Suprapubic skin (tissue), 4 donors: ENCODE measurements at places on chromosomes 4 and X. TPM values are rescaled to one million over a fixed set of nuclear protein-coding genes. Genes with fewer than 3 reads are reported as not detected.

EDA2R gene
- total RNA-seq, result 0.62 TPM

ATP2B3 gene
- total RNA-seq, result not detected

- no peaks in the 10 kb centered on the region for H3K4me1 ChIP-seq
- no peak overlapping the region for H3K27ac ChIP-seq
- H3K36me3 ChIP-seq, result no peaks in the 10 kb centered on the region
- no peaks in the 10 kb centered on the region for H3K27me3 ChIP-seq
- no peak overlapping the region for H3K4me3 ChIP-seq
Observed at GRCh38 chr4:13329963-13330362, 154.2 kb downstream of the RAB28 start.

KLB gene
- total RNA-seq, result 0.34 TPM

DNA sequence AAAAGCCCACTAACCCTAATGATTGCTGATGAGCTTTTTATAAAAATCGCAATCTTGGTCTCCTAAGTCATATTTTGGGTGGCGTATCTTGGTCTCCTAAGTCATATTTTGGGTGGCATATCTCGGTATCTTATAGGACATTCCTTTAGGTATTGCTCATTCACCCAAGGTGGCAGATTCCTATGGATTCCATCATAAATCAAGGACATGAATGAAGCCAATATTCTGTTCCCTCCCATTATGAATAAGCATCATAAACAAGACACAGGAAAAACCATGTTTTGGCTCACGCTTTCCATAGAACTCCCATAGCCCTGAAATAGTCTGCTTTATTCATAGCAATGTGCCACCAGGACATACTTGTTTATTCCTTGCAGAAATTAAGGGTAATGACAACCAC is 95.0 kb upstream of the CD99 start:
- H3K27me3 ChIP-seq, result no peaks in the 10 kb centered on the region
- no peak overlapping the region for H3K27ac ChIP-seq
- no peaks in the 10 kb centered on the region for H3K36me3 ChIP-seq
- no peak overlapping the region for H3K4me3 ChIP-seq
- H3K4me1 ChIP-seq, result peaks cover 15% of the 10 kb centered on the region

DNA sequence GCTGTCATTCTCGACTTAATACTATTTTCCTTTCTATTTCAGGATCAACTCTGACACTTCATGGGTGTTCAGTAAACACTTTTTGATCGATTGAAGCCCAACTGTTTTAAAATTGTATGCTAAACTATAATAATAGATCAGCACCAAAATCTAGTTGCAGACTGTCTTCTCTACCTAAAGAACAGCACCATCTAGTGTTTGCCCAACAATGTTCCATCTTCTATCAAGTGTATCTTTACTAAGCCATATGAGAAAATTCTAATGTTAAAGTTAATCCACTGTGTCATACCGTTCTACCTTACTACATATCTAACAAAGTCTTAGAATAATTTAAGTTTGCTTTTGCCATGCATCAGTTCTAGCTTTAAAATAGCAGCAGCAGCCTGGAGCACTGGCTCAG is 113.0 kb upstream of the PRDX4 start:
- no peaks in the 10 kb centered on the region for H3K27me3 ChIP-seq
- no peak for DNase-seq

DNA sequence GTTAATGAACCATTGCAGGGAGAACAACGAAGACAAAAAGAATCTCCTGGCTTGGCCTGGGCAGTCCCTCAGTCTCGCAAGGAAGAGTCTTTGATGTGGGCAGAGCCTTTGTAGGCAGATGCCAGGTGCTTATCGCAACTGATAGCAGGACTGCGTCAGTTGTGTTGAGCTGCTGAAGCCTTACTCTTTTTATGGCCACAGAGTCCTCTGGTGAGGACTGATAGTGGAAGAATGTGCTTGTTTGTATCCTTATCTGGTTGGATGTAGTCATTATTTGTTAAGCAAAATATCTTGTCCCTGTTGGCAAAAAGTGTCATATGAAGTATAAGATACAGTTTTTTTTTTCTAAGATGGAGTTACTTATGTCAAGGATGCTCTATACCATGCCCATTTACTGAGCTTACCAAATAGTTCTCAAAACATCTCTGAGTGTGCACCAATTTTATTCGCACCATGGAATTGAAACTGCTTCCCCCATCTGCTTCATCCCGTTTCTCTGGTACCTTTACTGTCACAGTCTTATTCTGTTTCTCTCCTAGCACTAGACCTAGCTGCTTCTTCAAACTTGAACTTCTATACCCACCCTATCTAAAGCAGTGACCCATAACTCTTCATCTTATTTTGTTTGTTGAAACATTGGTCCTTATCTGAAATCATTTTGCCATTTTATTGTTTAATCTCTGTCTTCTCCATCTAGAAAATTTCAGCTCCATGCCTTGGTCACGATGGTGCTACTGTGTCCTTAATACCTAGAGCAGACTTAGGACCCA is 47.0 kb upstream of the SPRY1 start:
- H3K36me3 ChIP-seq, result no peaks in the 10 kb centered on the region
- no peak overlapping the region for H3K4me3 ChIP-seq
- DNase-seq, result no peak
- H3K27ac ChIP-seq, result no peak overlapping the region

LPAR4 gene
- total RNA-seq, result not detected

DNA sequence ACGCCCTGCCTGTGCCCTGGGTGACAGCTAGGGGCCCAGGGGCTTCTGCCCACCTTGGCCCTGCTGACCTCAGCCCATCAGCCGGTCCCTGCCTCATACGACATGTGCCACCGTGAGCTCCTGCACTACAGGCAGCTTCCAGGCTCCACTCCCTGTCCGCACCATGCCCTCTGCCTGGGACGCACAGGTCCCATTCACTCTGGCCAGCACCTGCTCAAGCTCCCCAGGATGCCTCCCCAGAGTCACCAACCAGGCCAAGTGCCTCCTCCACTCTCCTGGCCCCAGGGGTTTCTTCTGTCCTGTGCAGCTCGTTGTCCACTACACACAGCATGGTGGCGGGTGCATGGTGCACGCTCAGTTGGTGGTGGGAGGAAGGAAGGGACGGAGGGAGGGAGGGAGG is 20.2 kb upstream of the MRFAP1 start:
- DNase-seq, result no peak
- H3K4me3 ChIP-seq, result no peak overlapping the region
- H3K4me1 ChIP-seq, result no peaks in the 10 kb centered on the region
